ENCODE measurements at places on chromosomes 12 and 14.
A peak's percentile ranks its signal among the peaks of the same experiment; 100 is the strongest.

- no peak for DNase-seq
Measured at GRCh38 chr14:54555651-54556050, 11.3 kb upstream of the SAMD4A start.

GRCh38 chr14:32209471-32209870 lies 6.4 kb upstream of the RNU6-8 start:
- DNase-seq: no peak

DNA sequence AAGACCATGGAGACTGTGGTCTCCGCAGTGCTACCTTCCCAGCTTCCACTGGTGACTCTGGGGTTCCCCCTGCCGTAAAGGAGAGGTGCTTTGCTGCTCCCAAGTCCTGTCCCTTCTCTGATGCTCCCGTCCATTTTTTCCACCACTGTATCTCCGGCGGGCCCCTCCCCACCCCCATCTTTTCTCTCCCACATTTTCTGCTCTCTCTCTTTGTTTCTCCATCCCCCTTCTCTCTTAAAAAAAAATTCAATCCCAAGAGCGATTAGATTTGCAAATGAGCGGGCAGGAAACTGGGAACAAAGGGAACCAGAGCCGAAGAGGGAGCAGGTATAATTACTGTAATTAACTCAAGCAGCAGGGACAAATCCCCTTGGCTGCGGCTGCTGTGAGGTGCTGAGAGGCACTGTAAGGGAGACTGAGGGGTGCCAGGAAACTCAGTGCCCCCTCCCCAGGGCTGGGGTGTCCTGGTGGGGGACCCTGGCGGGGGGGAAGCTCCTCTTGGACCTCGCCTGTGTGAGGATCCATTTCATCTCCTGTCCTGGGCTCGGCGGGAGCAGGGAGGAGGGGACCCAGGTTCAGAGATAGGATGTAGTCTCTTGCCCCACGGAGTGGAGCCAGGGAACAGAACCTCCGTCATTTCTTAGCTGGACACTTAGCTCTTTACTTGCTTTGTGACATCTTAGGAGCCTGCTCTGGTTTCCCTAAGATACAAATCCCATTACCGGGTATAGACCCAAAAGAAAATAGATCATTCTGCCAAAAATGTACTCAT lies 140.4 kb upstream of the NRXN3 start:
- no peak for DNase-seq

GRCh38 chr14:69614592-69614991 lies 3.2 kb downstream of the SUSD6 start:
- DNase-seq: no peak

DNA sequence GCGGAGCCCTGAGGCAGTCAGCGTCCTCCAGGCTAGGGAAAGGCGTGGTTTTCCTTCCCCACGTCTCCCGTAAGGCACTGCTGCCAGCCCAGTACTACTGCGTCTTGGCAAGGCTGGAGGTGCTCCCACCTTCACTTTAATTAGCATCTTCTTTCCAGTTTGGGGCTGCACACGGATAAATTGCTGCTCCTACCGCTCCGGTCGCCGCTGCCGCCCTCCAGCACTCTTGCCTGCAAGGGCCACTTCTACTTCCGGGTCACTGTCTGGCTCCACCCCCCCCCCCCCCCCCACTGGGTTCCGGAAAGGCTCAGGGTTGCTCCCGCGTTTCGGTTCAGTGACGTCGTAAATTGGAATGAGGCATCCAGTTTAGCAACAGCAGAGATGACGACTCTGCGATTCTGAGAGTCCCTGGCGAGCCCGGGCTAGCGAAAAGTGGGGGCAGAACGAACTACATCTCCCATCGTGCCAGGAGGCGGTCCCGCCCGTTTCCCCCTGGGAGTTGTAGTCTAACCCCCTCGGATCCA lies at the start of gene NEDD8:
NEDD8 (minus strand) TSS at position 247 of the 524 bp plus-strand sequence; CDS start at position 147, 100 bp downstream.
- peak; percentile 89 for DNase-seq

Data from activated CD4-positive, CD25-positive, alpha-beta regulatory T cell (primary cell).